GM12878 (cell line): ENCODE measurements at places on chromosomes 5 and 9. TPM values are rescaled to one million over a fixed set of nuclear protein-coding genes. Genes with fewer than 3 reads are reported as not detected.

SLCO6A1 gene
- total RNA-seq, result not detected in 2 replicates

GARIN3 gene
- not detected in 2 replicates for total RNA-seq

TCF7 gene
- 60.2 and 63.5 TPM in 2 replicates for total RNA-seq

FAM200C gene
- 2.0 and 2.4 TPM in 2 replicates for total RNA-seq

HAVCR1 gene
- total RNA-seq, result not detected in 2 replicates

MLLT3 gene
- total RNA-seq, result 38.4 and 40.7 TPM in 2 replicates

RGS7BP gene
- not detected in 2 replicates for total RNA-seq

RORB gene
- total RNA-seq, result not detected in 2 replicates

PBX3 gene
- total RNA-seq, result 33.4 and 34.6 TPM in 2 replicates

DNA sequence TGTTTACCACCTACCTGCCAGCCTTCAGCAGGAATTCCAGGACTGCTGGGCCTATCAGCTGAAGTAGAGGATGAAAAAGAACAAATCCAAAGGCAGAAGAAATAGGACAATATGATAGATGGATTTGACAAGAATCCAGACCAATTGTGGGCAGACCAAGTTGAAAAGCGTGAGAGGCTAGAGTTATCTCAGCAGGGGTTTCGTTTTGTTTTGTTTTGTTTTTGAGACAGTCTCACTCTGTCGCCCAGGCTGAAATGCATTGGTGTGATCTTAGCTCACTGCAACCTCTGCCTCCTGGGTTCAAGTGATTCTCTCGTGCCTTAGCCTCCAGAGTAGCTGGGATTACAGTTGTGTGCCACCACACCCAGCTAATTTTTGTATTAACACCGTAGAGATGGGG lies 113.2 kb downstream of the PALM2AKAP2 start:
- no peak for DNase-seq

DNA sequence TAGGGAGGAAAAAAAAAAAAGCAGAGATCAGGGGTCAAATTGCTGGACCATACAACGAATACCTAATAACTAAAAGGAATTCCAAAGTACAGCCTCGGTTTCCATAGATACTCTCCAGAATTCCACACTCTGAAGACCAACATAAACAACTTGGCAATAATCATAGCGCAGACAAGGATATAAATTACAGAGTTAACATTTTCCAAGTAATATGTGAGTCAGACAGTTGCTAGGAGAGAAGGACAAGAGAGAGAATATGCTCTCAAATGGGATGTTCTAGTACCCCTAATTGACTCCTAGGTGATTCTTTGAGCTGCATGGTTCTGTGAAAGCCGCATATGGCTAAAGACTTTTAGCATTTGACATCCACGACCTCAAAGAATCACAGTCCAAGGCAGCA lies 165.2 kb downstream of the FRMD3 start:
- DNase-seq, result no peak

- no peak for DNase-seq
Measured at GRCh38 chr5:58311526-58311925, 148.4 kb downstream of the PLK2 start.

- DNase-seq, result no peak
Measured at GRCh38 chr9:4501147-4501507, 10.9 kb downstream of the SLC1A1 start.

DNA sequence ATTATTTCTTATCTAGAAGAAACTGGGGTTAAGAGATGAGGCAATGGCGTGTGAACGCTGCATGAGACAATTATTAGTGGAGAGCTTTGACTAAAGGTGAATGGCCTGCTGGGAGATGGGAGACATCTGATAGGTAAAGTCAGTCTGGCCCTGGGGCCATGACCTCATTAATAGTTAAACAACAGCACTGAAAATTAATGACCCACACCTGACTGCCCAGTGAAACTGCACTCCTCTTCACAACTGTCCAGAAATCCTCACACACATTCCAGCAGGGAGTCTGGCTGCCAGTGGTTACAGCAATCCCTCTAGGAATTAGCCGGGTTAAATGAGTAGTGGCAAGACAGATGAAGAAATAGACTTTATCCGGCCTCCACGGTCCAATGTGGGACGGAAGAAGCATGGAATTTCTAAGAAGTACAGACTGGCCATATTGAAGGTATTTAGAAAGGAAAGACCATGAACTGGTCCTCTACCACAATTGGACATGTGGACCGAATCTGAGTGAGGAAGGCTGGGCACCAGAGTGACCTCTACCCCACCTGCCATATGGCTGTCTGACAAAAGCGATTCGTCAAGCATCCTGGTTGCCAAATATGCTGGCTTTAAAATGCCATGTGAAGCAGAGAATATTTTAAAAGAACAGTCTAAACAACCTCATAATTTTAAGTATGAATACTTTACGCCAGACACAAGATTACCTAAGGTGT lies 138.4 kb downstream of the EFNA5 start:
- DNase-seq, result no peak

DNA sequence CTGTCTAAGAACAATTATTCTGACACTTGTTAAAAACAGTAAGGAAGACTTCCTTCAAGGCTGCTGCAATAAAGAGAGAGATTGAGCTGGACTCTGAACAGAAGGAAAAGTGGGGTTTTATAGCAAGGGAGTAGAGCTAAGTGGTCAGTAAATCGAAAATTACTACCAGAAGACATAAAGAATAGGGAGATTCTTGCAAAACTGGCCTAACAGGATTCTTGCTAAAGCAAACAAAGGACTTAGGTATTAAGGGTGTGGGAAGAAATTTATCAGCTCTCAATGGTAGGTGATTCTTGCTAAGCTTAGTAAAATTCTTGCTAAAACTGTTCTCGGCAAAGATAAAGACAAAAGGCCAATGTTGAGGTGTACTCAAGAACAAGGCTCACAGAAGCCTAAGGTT lies 300.5 kb downstream of the SLCO4C1 start:
- DNase-seq, result no peak
